ENCODE measurements at places on chromosomes 1 and 21. TPM values are rescaled to one million over a fixed set of nuclear protein-coding genes. Genes with fewer than 3 reads are reported as not detected.

GRCh38 chr1:222815440-222815765, 564 bp downstream of the DISP1 start:
- H3K4me1 ChIP-seq: peaks cover 26% of the 10 kb centered on the region
- peak overlapping the region; percentile 96 for H3K27ac ChIP-seq
- no peaks in the 10 kb centered on the region for H3K36me3 ChIP-seq
- H3K4me3 ChIP-seq: peak overlapping the region; percentile 58

DNA sequence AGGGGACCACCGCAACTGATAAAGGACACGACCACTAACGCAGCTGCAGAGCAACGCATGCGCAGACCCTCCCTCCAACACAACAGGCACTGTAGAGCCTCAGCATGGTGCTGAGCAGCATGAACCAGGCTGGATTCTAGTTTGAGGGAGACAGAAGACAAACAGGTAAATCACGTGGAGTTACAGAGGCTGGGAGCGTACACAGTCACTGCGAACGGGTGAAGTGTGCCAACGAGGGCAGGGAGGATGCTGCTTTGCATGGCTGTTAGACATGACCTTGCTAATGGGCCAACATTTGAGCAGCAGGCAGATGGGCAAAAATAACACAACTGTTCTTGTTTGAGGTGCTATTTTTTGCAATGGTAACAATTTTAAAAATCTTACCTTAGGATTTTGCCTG, 55.2 kb upstream of the NADK start:
- DNase-seq: no peak
- no peak overlapping the region for H3K27ac ChIP-seq
- H3K36me3 ChIP-seq: no peaks in the 10 kb centered on the region
- peaks cover 12% of the 10 kb centered on the region for H3K4me1 ChIP-seq
- no peak overlapping the region for H3K4me3 ChIP-seq

Gene OR6K2
- total RNA-seq: not detected

DNA sequence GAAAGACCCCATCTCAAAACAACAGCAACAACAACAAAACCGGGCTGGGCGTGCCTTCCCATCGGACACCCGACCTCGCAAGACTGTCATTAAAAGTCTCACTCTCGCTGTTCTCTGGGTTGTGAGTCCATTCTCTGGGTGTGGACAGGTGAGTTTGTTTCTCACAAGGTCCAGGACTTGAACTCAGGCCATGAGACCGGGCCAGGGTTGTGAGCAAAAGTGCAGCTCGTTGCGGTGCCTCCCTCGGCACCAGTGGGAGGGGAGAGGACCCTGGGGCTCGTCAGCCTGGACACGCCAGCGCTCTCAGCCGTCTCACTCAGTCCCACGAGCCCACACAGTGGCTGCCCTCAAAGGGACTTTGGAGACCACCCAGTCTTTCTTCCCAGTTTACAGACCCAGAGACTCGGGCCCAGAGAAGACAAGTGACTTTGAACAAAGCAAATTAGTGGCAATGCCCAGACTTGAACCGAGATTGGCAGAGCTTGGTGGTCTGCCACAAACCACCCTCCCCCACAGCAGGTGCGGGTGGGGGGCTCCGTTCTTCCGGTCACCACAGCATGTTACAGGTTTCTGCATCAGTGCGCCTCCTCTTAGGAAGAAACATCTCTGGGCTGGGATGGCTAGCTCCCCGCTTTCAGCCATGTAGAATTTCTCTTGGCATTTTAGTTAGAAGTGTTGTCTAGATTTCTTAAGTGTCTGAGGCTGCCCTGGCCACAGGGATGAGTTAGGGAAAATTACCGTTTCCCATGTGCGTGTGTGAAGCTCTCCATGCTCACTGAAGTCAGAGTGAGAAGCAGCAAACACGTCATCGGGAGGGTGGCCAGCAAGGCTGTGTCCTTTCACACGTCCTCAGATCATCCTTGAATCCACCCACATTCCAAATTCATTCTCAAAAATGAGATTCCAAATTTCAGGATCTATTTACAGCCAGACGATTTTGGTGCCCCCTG, 28.3 kb downstream of the LRRC3 start:
- H3K4me1 ChIP-seq: no peaks in the 10 kb centered on the region
- peaks cover 8% of the 10 kb centered on the region for H3K27me3 ChIP-seq
- no peaks in the 10 kb centered on the region for H3K36me3 ChIP-seq
- DNase-seq: no peak
- no peak overlapping the region for H3K27ac ChIP-seq

- peak overlapping the region; percentile 88 for H3K27ac ChIP-seq
- H3K27me3 ChIP-seq: no peaks in the 10 kb centered on the region
- H3K4me3 ChIP-seq: peak overlapping the region; percentile 17
- H3K36me3 ChIP-seq: no peaks in the 10 kb centered on the region
- peak; percentile 96 for DNase-seq
- H3K4me1 ChIP-seq: peaks cover 46% of the 10 kb centered on the region
Measured at GRCh38 chr1:155017041-155017945, 14.7 kb downstream of the ZBTB7B start.

Gene DRAXIN
- total RNA-seq: not detected

Gene CD1E
- not detected for total RNA-seq

DNA sequence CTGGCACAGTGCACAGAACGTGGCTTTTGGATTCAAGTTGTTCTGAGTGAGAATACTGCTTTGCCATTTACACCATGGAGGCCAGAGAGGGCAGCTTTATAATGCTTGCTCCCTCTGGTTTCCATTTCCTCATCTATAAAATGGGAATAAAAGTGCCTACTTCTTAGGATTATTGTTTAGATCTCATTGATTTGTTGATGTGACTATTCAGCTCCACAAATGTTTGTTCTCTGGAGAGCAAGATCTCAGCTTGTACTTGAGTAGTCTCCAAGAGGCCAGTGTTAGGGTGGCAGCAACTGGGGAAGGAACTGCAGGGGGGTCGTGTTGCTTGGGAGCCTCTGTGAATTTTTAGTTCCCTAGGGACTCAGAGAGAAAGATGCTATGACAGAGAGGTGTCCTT, 55.2 kb downstream of the YARS1 start:
- no peaks in the 10 kb centered on the region for H3K27me3 ChIP-seq
- no peak overlapping the region for H3K4me3 ChIP-seq
- peaks cover 74% of the 10 kb centered on the region for H3K4me1 ChIP-seq
- H3K27ac ChIP-seq: peak overlapping the region; percentile 91
- no peaks in the 10 kb centered on the region for H3K36me3 ChIP-seq
- no peak for DNase-seq

Gene S100A3
- total RNA-seq: 0.64 TPM

DNA sequence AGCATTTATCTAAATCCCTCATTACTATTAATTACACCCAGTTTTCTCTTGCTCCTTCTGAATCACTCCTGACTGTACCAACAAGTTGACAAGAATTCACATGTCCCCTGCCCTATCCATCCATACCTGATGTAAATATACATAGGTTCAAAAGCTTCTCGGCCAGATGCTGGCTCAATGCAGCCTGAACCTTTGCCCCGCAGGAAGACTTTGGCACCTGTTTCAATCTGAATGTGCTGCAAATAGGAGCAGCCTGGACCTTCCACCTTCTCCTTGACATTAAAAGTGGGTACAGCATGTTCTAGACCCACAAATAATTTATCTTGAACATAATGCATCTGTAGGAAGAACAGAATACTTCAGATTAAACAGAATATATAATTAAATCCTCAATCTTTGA, 8.7 kb downstream of the KHDC4 start:
- no peaks in the 10 kb centered on the region for H3K27me3 ChIP-seq
- no peak for DNase-seq
- peaks cover 86% of the 10 kb centered on the region for H3K36me3 ChIP-seq
- H3K4me3 ChIP-seq: no peak overlapping the region
- H3K27ac ChIP-seq: no peak overlapping the region
- H3K4me1 ChIP-seq: peaks cover 17% of the 10 kb centered on the region

Gene ESRRG
- total RNA-seq: 0.68 TPM

GRCh38 chr1:14993414-14993813, 160.1 kb upstream of the TMEM51 start:
- no peak for DNase-seq
- H3K4me3 ChIP-seq: no peak overlapping the region
- H3K36me3 ChIP-seq: no peaks in the 10 kb centered on the region
- H3K27me3 ChIP-seq: no peaks in the 10 kb centered on the region
- H3K4me1 ChIP-seq: no peaks in the 10 kb centered on the region
- no peak overlapping the region for H3K27ac ChIP-seq

Gene FMN2
- 3.8 TPM for total RNA-seq

DNA sequence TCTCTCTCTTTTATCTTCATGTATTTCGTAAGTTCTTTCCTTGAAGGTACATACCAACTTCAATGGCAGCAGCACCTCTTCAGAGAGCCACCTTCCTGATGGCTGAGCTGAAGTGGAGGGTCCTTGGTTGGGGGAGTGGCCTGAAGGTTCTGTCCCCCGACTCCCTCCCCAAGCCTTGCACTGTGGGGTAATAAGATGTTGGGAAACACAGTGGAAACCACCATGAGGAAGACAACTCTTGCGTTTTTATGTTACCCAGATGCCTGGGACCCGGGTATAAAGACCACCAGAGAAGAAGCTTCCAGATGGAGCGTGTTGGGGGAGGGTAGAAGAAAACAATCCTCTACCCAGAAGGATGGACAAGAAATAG, 794 bp downstream of the KRTAP12-3 start:
- H3K4me1 ChIP-seq: no peaks in the 10 kb centered on the region
- H3K27ac ChIP-seq: peak overlapping the region; percentile 32
- H3K4me3 ChIP-seq: no peak overlapping the region
- H3K36me3 ChIP-seq: no peaks in the 10 kb centered on the region
